ENCODE measurements at places on chromosomes 4 and X.

- no peak for DNase-seq
Measured at GRCh38 chr4:64068096-64068495, 341.2 kb downstream of the TECRL start.

DNA sequence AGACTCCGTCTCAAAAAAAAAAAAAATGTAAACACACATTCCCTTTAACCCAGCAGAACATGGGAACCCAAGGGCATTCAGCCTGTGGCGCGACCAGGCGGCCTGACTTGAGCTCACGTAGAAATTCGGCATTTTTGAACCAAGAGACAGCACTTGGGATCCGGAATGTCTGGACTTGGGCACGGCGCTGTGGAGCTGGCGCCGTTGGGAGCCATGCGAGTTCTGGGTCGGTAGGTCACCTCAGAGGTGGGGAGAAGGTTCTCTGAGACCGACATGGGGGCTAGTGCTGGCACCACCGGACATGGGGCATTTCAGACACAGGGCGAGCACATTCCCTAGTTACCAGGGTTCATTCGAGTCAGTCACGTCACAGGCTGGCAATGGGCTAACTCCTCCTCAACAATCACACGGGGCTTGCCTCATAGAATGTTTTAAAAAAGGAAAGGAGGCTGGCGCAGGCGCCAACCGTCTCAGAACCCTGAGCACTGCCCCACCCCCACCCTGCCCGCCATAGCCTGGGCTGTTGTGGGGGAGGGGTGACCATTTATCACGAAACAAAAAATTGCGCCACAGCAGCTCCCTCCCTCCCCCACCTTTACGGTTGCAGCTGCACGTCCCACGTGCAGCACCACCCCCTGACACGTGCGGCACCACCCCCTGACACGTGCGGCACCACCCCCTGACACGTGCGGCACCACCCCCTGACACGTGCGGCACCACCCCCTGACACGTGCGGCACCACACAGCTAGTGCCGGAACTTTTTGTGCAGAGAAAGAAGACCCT lies at the start of gene TEX28:
TEX28 (minus strand) TSS at position 334 of the 784 bp plus-strand sequence. CDS start 3,007 bp downstream, outside the sequence.
- DNase-seq, result no peak

- no peak for DNase-seq
Measured at GRCh38 chrX:19924285-19924684, 36.9 kb upstream of the SH3KBP1 start.

GRCh38 chr4:127856196-127856812 lies 24.4 kb upstream of the PLK4 start:
- no peak for DNase-seq

GRCh38 chrX:100643212-100643611 lies 787 bp upstream of the SRPX2 start:
- DNase-seq, result no peak

DNA sequence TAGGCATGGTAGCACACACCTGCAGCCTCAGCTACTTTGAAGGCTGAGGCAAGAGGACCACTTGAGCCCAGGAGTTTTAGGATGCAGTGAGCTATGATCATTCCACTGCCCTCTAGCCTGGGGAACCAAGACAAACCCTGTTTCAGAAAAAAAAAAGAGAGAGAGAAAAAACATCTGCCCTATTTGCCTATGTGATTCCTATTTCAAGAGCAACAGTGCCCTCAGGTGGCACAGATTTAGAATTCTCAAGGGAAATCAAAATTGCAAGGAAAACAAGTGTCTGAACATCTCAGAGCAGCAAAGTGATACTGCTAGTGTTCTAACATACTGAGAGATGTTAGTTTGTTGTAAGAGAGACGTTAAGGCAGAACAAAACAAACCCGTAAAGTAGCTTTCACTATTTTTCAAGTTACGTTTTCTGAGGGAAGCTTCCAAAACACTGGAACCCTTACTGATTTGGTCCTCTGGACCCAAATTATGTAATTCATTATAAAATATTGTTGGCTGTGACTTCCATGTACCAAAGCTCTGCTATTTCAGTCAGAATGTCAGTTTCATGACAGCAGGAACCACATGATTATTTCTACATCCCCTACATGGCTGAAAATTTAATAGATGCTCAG lies 7.9 kb downstream of the BDH2 start:
- DNase-seq, result peak; percentile 75

DNA sequence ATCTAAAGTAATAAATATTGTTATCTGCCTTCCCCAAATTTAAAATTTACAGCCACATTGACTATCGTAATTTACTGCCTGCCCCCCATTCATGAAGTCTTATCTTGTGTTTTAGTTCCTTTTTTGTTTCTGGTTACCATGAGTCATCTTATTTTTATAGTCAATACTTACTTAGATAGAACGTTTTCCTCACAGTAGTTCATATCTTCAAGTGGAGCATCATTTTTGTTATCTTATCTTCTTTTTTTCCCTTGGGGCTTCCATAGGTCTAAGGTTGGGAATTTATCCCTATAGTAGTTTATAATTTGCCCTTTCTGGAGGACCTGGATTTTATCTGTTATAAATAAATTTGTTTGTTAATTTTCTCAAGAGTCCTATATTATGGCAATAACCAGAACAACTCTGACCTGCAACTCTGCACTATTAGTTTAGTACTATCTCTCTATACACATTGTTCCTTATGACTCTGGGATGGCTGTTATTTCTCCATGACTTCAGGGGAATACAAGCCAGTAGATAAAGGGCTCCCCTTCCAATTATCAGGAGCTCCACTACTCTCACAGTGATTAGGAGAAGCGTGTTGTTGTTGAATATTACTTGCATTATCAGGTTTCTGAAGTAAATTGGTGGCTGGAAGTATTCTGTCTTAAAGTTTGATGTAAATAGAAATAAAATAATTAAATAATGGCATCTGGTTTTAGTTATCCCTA lies 330.6 kb downstream of the GALNTL6 start:
- no peak for DNase-seq

GRCh38 chrX:147072747-147073146 lies 258.2 kb upstream of the CXorf51A start:
- DNase-seq, result no peak

DNA sequence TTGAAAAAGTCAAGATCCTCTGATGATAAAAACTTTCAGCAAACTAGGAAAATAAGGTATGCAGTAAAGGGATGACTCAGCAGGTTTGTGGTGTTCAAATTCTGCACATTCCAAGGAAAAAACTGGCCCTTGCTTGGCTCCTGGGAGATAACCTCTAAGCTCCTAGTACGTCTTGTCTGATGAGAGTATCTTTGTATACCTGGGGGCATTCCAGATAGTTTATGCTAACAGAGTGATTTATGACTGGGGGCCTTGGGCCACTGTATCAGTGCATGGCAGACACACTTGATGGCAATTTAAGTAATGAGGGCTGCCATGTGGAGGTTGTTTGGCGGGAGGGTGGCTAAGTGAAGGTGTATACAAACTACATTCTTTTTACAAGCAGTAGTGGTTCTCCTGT lies 56.9 kb downstream of the NSG1 start:
- no peak for DNase-seq

DNA sequence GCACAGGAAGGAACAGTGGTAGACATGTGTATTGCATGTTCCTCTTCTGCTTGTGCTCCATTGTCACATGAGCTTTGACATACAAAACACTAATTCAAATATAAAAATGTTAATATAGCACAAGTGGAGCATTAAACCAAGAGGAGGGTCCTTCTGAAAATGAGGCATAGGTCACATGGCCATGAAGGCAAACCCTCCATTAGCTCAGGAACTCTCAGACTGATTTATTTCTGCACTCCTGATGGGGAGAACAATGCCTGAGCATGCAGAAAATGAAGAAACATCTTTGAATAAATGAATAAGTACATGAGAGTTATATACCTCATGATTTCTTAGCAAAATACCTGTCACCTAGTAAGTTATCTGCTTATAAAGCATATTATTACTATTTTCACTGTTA lies 769.2 kb upstream of the EPHA5 start:
- no peak for DNase-seq

- DNase-seq, result no peak
Measured at GRCh38 chr4:42781315-42781714, 111.2 kb upstream of the GRXCR1 start.

DNA sequence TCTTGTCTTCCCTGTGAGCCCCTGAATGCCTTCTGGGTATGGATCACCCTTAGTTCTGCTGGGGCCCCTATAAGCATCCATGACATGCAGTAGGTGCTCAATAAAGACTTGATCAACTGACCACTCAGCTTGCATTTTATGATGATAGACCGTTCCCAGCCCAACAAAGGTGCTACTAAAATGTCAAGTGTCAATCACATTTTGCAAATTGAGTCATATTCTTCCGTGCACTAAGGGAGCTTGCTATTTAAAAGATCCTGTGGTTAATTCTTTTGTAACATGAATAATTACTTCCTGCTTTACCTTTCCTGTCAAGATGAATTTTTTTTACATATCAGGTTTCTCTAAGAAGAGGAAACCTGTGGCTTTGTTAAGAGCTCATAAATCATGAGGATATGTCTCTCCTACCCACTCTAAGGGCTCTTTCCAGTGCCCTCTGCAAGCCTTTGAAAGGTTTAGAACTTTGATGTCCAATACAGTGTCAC lies 47.6 kb downstream of the SH3KBP1 start:
- DNase-seq, result peak; percentile 51

DNA sequence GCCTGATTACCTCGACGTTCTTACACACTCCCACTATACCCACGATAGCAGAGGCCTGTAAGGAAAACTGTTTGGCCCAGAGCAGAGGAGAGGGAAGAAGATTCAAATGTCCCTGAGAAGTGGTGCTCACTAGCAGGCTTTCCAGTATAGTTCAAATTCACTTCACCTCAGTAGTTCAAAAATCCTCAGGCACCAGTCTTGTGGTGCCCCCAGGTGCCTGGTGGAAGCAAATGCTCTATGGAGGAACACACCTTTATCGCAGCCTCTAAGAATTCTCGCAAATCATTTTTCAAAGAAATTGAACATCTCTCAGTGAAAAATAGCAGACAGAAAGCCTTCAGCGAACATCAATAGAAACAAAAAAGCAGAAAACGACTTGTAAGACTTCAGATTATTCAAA lies 12.2 kb upstream of the MTMR1 start:
- no peak for DNase-seq

DNA sequence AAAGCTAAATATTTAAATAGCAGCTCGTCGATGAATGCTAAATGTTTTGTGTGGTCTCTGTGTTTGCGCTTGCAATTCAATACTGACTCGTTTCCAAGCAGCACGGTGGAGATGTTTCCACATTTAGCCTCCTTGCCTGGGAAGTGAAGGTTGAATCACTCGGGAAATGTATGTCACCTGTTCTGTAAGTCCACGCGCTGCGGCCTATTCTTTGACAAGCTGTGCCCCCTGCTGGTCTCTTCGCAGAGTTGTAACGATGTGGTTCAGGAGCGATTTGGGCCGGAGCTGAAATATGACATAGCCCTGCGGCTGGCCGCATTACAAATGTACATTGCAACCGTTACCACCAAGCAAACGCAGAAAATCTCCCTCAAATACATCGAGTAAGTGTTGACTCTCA lies 89.6 kb upstream of the PRPS2 start:
- DNase-seq, result no peak

DNA sequence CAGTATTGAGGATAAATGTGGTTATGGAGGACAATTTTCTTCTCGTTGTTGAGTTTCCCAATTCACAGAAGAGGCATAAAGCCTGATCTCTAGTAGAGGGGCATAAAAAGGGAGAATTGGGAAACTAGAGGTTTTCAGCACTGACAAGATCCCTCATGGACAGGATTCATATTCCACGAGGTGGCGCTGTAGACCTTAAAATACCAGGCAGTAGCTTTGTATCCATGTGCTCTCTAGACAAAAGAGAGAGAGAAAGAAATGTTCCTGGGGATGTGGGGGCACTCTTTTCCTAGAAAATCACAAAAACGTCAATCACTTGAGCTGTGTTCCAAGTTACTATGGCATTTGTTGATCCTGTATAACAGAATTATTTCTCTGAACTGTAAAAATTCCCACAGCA lies 128.3 kb downstream of the MAGEE1 start:
- DNase-seq, result peak; percentile 24

GRCh38 chr4:41334182-41334581 lies 77.5 kb downstream of the UCHL1 start:
- DNase-seq, result no peak

- no peak for DNase-seq
Measured at GRCh38 chrX:116321711-116322110, 114.7 kb upstream of the SLC6A14 start.

- no peak for DNase-seq
Measured at GRCh38 chrX:97399400-97399799, 515.7 kb downstream of the RPA4 start.

DNA sequence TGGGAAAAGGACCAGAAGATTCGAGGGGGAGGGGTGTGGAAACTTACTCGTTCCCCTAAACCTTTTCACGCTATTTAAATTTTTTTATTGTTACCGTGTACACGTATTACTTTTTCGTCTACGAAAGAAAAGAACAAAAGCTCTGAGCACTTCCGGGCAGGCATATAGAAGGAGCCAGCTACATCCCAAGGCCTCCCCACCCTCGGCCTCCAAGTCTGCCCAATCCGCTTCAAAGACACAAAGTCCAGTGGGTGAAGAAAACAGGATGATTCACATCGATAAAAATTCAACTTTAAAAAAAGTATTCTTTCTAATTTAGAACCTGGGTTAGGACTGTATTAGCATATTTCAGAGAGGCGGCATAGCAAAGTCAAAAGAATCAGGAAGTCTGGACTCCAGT lies 23.1 kb downstream of the SEL1L3 start:
- no peak for DNase-seq

GRCh38 chr4:156326246-156326645 lies 372.6 kb upstream of the CTSO start:
- no peak for DNase-seq

DNA sequence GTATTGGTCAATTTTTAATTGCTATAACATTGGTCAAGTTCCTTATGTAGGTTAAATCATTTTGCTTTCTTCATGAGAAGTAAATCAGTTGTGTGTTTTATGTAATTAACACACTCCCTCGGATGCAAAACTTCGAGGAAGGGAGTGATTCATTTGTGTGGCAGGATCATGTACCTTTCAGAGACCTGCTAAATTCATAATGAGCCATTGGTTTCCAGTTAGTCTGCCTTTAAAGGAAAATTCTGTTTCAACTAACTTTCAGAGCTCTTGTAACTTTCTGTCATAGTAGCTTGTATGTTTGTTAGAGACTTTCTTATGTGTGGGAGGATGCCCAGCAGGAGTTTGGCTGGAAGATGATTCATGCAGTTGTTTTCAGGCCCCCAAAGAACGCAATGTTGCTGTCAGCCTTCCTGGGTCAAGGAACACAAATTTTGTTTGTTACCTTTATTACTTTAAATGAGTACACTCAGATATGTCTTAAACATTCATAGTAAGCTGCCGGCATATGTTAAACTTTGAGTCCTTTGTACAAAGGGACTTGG lies 72.1 kb downstream of the GPR101 start:
- DNase-seq, result no peak

DNA sequence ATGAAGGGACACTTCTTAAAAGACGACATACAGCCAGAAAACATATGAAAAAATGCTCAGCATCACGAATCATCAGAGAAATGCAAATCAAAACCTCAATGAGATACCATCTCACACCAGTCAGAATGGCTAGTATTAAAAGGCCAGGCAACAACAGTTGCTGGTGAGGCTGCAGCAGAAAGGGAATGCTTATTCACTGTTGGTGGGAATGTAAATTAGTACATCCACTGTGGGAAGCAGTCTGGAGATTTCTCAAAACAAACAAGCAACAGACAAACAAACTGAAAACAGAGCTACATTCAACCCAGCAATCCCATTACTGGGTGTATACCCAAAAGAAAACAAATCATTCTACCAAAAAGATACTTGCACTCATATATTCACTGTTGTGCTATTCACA lies 197.9 kb downstream of the EVC2 start:
- DNase-seq, result no peak
